ENCODE measurements at places on chromosomes 5 and 9. TPM values are rescaled to one million over a fixed set of nuclear protein-coding genes. Genes with fewer than 3 reads are reported as not detected.

Gene FLT4
- 24.6 TPM for total RNA-seq

Gene POU5F2
- total RNA-seq: 0.57 TPM

Gene FBXO10
- 4.9 TPM for total RNA-seq

Gene GPX3
- total RNA-seq: 13.1 TPM

Gene TAF11L5
- total RNA-seq: not detected

Gene TMEM8B
- total RNA-seq: 2.0 TPM

Gene TMEM174
- total RNA-seq: not detected

Gene SLC31A2
- 6.9 TPM for total RNA-seq

Gene EIF4E1B
- total RNA-seq: not detected

Data from Daoy (cell line).